ENCODE measurements at places on chromosomes 6 and 20.

DNA sequence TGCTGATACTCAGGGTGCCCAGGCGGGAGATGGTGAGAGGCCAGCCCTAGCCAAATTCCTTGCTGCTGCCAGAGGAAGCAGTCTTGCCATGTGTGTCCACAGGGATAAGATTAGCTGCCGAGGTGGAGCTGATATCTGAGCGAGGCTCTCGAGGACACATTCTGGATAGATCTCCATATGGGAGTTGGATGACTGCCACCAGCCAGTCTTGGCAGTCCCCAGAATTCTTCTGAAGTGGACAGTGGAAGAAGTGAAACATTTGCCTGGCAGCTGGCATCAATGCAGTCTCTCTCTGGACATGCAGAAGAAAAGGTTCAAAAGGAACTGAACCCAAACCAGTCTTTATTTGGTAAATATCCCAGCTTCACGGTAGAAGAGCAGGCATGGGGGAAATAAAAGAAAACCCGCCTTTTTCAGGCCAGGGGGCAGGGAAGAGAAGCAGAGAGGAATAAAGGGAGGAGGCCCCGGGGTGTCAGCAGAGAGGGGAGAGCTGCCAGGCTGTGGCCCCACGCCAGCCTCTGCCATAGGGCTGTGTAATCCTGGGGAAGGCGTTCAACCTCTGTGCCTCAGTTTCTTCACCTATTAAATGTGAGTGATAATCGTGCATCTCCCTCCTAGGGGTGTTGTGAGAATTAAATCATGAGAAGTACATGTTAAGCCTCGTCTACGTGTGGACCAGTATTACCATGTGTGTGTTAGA lies 3.7 kb upstream of the FUCA2 start:
- no peak for DNase-seq

- no peak for DNase-seq
Measured at GRCh38 chr6:5726976-5727718, 279.6 kb downstream of the NRN1 start.

DNA sequence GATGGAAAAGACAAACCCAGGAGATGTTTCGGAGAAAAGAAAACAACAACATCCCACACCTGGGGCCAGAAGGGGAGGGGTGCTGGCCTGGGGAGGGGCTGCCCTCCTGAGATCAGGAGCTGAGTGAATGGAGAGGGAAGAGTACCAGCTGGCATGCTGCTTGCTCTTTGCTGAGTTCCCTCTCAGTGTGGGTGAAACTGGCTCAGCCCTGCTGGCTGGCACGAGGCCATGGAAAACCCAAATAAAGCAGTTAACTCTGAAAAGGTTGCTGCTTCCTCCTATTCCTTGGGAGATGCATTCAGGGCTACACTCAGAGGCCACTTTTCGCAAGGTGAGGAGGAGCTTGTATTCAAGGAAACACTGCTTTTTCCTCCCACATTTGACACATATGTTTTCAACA lies 8.0 kb upstream of the KCNK16 start:
- no peak for DNase-seq

DNA sequence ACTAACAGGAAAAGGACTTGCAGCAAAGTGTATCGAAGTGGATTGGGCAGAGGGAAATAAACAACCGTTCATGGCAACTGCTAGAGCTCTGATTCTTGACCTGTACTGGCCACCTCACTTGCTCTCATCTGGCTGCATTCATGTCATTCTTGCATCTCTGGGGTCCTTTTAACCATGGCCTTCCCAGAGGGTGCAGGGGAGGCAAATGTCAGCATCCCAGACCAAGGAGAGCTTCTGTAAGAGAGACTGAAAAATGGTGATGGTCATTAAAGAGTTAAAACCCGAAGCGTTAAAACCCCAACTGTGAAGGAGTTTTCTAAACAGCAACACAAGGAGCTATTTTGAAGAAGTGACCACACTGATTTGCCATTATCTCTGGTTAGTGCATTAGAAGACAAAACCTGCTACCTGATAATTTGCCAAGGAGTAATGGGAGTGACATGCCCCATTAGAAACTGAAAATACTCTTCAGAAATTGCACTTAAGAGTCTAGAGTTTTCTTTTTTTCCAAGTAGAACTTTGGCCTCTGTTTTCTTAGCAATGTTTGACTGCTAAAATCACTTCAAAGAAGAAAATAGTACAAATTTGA lies 62.4 kb downstream of the APCDD1L start:
- DNase-seq: no peak

DNA sequence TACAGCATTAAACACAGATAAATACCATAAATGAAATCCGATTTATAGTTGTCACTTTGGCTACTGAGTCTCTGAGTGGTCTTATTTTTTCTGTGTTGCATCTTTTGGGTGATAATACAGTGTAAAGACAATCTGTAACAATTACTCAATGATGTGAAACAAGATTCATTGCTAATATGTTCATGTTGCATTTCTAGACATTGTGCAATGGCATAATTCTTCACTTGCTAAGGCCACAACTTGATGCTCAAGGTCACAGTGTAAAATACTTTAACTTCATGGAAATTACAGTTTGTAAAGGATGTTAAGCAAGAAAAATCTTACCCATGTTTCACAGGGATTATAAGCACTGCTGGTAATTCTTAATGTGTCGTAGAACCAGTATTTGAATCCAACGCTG lies 74.9 kb upstream of the SMLR1 start:
- DNase-seq: no peak

- DNase-seq: no peak
Measured at GRCh38 chr6:119961450-119961849, 611.9 kb upstream of the MAN1A1 start.

- DNase-seq: no peak
Measured at GRCh38 chr6:41372832-41373626, 37.6 kb downstream of the NCR2 start.

GRCh38 chr20:1190847-1191246 lies 6.1 kb upstream of the TMEM74B start:
- DNase-seq: no peak

GRCh38 chr6:132219901-132220300 lies 181.4 kb downstream of the MOXD1 start:
- no peak for DNase-seq

DNA sequence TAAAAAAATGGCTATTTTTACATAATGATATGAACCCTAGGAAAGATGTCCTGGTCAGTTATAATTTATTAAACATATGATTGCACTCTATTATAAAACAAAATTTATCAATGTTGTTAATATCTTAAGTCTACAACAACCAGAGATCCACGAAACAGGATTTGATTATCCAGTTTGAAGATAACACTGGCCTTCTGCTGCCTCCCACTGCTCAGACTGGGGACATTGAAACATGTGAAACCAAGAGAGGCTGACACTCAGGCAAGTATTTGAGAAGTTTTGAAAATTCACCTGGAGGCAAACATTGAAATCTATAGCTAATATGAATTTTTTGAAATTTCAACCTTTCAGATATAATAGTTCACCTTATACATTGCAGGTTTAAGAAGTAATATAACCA lies 219.3 kb upstream of the HSF2 start:
- DNase-seq: no peak

- DNase-seq: no peak
Measured at GRCh38 chr6:56359201-56359899, 112.0 kb upstream of the COL21A1 start.

DNA sequence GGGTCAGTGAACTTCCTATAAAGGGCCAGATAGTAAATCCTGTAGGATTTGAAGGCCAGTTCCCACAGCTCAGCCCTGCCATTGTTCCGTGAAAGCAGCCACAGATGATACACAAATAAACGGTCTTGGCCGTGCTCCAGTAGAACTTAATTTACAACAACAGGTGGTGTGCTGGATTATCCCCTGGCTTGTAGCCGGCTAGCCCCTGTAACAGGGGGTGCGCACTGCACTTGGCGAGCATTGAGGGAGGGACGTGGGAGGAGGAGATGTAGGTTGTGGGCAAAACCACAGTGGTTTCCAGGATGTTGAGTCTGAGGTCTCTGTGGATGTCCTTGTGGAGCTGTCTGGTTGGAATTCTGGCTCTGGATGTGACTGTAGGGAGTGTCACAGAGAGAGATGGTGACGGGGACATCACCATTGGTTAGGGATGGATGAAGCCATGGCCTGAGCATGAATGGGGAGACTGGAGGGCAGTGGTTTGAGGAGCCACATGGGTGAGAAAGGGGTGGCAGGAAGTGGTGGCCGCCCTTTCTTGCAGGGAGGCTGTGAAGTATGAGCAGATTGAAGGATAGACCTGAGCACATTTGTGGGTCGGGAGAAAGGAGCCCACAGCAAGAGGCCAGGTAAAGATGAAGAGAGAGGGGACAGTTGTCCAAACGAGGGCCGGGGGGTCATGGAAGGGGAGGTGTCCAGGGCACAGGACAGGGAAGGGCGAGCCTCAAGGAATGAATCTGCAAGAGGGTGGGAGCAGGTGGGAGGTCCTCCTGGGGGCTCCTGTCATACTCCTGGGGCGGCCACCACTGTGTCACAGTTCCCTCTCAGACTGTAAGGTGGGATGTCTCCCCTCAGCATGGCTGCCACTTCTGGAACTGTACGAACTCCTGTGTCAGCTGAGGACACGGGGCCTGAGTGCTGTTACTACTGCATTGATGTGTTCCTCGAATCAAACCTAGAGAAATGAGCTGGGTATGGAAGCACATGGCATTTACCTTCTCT lies 53.6 kb downstream of the CDH26 start:
- no peak for DNase-seq

DNA sequence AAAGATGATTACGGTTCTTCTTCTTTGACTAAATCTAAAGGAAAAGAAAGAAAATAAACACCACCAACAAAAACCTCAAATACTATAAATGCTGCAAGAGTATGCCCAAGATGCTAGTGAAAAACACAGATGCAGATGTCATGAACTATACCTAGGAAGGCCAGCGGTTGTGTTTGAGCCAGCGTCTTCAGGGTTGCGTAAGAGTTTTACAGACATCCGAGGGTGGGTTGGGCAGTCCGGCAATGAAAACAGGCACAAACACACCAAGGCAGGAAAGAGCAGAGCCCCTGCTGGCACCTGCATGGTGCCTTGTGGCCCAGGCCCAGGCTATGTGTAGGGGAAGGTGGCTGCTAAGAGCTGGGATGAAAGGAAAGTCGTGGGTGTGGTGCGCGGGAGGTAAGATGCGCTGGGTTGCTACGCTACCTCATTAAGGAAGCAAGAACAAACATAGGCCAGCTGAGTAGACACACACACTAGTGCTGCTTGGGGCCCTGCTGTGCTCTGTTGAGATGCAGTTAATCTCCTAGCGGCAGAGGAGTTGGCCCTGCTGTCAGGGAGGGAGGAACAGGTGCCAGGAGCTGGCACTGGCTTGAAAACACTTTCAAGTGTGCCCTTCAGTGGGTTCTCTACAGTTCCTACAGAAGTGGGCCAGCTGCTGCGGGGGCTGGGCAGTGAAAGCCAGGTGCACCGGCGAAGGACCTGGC lies 170.2 kb upstream of the PLN start:
- DNase-seq: no peak

DNA sequence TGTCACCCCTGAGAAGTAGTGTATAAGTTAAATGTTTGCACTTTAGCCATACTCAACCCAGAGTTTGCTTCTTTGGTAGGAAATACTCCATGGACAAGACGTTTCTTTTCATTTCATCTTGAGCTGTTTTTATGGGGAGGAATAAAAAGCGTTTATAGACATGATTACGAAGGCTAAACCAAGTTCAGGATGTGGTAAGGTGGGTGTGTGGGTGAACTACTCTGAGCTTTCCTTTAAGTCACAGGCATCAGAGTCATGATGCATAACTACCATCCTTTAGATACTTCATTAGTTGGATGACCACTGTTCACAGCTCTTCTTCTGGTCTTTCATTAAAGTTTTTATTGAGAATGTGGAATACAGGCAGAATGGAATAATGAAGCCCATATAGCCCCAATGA lies 48.9 kb downstream of the EBF4 start:
- DNase-seq: peak; percentile 29

DNA sequence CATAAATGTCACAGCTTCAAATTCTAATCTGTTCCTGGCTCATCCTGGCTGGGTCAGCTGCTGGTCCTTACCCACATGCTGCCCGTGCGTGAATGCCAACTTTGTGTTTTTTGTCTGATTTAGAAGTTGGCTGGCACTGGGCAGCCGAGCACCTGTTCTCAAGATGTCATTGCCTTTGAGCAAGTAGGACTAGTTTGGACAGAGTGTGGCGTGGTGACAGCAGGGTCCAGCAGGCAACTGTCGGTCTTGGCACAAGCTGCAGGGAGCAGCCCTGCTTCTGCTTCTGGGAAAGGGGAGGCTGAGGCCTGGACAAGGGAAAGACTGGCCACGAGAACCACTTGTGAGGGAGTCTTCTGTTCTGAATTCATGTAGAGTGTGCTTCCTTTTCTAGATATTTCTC lies 26.4 kb upstream of the ADRM1 start:
- DNase-seq: no peak

DNA sequence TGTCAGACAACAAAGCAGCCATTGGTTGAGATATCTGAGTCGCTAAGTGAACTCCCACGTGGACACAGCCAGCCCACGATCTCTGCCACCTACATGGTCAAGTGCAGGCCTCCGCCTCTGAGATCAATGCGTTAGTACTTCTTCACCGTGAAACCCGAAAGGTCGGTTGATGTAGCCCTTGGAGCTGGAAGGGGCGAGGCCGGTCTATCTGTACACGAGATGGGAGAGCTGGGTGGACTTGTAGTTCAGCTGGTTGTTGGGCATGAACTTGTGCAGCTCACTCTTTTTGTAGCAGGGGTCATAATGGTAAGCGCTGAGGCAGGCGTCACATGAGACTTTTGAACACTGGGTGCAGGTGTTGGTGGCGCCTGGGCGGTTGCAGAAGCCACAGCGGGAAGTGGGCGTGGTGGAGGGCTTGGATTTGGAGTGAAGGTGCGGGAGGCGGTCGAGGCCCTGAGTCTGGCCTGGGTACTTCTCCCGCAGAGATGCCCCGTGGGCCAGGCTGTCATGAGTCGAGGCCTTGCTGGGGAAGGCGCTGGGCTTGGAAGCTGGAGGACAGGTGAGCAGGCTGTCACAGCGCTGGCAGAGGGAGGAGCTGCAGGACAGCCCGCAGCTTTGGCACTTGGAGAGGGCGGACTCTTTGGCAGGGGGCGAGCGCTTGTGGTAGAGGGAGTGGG lies 9.8 kb downstream of the SPATA2 start:
- DNase-seq: no peak

DNA sequence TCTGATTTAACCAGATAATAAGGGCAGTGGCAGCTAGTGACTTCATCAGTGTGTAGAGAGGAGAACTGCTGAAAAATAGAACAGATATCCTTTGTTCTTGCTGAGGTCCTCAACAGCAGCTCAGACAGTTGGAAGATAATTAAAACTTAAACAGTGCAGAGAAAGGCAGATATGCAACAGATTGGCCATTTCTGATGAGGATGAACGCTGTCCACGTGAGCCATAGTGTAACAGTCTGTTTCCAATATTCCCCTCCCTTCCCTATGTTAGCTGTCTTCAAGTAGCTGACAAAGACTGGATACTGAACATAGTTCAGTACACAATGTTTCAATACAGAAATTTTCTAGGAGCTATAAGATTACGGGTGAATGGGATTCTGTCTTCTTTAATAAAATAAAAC lies 291.4 kb downstream of the BTBD9 start:
- DNase-seq: no peak

DNA sequence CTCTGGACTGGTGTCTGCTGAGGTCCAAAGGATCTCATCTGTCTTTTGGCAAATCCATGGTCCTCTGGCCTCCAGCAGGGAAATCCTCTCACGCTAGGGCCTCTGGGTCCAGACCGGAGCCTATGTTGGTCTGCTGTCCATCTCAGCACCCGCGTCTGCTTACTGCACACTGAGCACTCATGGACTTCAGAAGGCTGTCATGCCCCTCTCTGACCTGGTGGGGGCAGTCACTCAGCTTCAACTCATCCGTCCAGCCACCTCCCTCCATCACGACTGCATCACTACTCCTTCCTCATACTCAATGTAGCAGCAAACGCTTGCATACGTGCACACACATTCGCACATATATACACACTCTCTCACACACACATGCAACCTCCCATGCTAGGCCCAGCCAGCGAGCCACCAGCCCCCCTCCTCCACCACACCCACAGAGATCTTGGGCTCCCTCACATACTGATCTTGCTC lies 33.3 kb downstream of the GABRR2 start:
- DNase-seq: peak; percentile 40
